ENCODE measurements at places on chromosomes 13 and 19. TPM values are rescaled to one million over a fixed set of nuclear protein-coding genes. Genes with fewer than 3 reads are reported as not detected.

PTGER1 gene
- not detected for total RNA-seq

ZNF628 gene
- 2.9 TPM for total RNA-seq

FFAR3 gene
- not detected for total RNA-seq

TUBA3C gene
- not detected for total RNA-seq

PLPPR2 gene
- total RNA-seq: 9.4 TPM

Data from heart right ventricle (tissue), 16 donors.